ENCODE measurements at places on chromosomes 11 and 22.

GRCh38 chr22:50523806-50524675 is 1.4 kb downstream of the SCO2 start:
- DNase-seq, result no peak

GRCh38 chr22:49604732-49605302 is 222.9 kb downstream of the BRD1 start:
- no peak for DNase-seq

GRCh38 chr11:92697461-92698312 is 271.8 kb upstream of the MTNR1B start:
- DNase-seq, result peak; percentile 47

GRCh38 chr11:41056892-41057569 is 402.4 kb downstream of the LRRC4C start:
- no peak for DNase-seq

- DNase-seq, result no peak
Observed at GRCh38 chr11:115700496-115700895, 196.3 kb upstream of the CADM1 start.

- DNase-seq, result peak; percentile 35
Observed at GRCh38 chr11:102085864-102086551, 24.2 kb upstream of the YAP1 start.

DNA sequence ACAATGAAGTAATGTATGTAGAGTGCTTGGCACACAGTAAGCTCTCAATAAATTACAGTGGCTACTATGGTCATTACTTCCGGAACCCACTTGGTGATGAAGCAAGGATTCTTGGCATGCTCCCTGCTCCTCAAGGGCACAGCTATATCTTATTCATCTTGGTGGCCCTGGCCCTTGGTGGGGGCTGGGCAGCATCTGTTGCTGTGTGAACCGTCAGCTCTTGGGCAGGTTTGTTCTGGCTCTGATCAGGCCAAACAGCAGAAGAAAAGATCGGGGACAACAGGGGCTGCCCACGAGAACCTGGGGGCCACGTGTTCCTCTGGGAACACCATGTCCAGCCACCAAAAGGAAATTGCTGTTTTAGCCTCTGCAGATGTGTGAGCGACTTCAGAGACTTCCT is 136.9 kb upstream of the SYT13 start:
- DNase-seq, result no peak

All from fibroblast of skin of back (primary cell).